Activated CD8-positive, alpha-beta T cell treated with anti-CD3 and anti-CD28 coated beads, Interleukin-2, amount 10 ng/mL, durations not matched to agents 7 days and 5 days (primary cell): ENCODE measurements at places on chromosomes 6 and 20. TPM values are rescaled to one million over a fixed set of nuclear protein-coding genes. Genes with fewer than 3 reads are reported as not detected.

Gene C20orf96
- 8.5 TPM for total RNA-seq

Gene SERPINB6
- total RNA-seq = 51.0 TPM

Gene FAM217A
- not detected for total RNA-seq

Gene TP53TG5
- total RNA-seq = not detected

Gene BTNL2
- not detected for total RNA-seq

Gene CLPSL2
- total RNA-seq = not detected

Gene HTR1B
- not detected for total RNA-seq
